ENCODE measurements at places on chromosomes 11 and 22.

- DNase-seq, result no peak
These were observed 14.7 kb downstream of the SULT4A1 start for GRCh38 chr22:43847376-43848289.

GRCh38 chr22:23182309-23183060 lies 2.2 kb downstream of the BCR start:
- DNase-seq, result peak; percentile 35

DNA sequence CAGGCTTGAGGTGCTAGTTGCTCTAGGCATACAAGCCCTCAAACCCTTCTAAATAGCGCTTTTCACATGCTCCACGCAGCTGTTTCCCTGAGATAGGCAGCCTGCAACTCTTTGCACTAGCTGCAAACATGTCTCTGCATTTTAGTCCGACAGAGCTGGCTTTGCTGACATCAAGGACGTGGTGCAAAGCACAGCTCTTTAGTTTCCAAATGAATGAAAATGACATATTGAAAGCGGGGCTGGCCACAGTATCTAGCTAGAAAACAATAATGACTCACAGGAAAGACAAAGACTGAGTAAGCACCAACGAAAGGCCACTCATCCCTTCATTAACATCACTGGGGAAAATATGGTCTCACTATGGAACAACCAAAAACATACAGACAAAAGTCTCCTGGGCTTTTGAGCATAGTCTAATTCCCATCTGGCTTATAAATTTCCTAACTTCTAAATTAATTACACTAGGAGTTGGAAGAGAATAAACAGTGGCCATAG lies 15.3 kb upstream of the ZC3H12C start:
- no peak for DNase-seq

DNA sequence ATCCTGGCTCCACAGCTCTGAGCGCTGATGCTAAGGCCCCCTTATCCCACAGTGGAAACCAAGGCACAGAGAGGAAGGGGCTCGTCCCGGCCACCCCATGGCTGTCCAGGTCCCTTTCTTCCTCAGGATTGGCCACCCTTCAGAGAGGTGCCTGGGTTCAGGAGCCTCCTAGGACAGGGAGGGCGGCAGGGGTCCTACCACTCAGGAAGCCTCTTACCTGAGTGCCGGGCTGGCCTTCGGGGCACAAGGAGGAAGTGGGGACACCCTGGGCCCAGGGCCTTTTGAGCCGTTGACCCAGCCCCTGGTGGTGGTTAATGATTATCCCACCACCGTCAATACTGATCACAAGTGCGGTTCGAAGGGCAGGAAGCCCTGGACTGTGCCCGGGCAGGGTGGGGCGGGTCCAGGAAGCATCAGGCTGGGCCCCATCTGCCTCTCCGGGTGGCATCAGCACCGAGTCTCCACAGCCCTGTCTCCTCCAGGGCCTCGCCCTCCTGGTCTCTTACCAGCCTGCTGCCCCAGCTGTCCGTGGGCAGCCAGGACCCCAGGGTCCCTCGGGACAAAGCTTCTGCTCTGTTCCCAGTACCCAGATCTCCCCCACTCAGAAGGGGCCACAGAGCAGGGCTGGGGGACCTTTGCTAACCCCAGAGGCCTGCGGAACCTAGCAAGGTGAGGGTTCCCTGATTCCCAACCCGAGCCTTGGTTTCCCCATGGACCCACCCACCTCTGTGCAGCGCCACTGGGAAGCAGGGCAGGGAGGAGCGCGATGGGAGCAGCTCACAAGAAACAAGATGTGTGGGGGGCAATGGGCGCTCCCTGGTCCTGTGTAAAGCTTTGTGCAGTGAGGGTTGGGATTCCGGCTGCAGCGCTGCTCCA lies 15.0 kb upstream of the EHD1 start:
- DNase-seq, result no peak

- no peak for DNase-seq
These were observed 576 bp downstream of the TMEM258 start for GRCh38 chr11:61791737-61792309.

DNA sequence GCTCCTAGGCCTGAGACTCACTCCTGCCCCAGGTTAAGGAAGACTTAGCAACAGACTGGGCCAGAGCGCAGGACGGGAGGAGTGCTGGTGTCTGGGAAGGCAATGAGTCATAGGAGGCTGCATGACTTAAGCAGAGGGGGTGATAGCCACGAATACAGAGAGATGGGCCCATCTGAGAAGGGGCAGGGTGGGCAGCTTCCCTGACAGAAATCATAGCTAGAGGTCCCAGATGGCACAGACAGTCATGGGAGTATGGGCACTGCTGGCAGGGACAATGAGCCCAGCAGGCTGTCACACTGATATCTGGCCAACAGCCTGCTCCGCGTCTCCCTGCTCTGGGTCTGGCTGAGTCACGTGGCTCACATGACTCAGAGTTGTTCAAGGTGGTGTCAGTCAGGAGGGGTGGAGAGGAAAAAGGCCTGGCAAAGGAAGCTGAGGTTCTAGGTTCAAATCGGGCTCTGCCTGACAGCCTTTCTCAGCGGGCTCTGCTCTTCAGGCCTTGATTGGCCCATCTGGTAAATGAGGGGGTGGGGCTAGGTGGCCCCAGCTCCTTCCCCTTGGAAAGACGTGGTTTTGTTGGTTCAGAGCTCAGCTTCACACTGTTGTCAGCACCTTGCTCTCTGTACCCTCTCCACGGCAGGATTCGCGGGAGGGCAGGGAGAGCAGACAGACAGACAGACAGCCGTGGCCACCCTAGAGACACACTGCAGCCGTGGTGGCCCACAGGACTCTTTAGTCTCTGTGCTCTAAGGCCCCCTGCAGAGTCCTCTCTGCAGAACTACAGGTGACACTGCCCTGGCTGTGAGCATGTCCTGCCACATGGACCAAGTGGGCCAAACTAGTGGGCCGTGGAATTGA lies 47.8 kb downstream of the DBX1 start:
- no peak for DNase-seq

DNA sequence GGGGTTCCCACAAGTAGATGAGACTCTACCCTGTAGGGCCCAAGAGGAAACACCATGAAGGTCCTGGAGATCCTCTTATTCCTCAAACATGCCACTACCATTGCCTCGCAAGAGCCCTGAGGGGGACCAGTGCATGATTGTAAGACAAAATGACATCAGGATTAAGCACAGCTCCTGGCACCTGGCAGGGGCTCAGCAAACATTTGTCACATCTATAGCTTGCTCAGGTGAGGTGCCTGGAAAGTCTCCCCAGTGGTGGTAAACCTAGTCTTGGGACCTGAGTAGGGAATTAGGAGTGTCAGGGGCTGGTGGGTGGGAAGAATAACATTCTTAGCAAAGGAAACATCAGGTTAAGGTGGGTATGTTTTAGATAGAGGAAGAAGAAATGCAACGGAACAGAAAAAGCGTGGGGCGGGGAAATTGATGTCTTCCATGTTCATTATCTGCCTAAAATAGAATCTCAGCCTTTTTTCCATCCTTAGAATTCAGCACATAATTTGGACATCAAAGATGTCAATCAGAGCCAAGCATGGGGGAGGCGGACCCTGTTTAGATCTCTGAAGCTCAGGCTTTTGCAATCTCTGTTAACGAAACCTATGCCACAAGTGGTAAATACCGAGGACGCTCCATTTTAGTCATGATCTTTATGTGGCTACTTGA lies 924 bp downstream of the YPEL1 start:
- no peak for DNase-seq

DNA sequence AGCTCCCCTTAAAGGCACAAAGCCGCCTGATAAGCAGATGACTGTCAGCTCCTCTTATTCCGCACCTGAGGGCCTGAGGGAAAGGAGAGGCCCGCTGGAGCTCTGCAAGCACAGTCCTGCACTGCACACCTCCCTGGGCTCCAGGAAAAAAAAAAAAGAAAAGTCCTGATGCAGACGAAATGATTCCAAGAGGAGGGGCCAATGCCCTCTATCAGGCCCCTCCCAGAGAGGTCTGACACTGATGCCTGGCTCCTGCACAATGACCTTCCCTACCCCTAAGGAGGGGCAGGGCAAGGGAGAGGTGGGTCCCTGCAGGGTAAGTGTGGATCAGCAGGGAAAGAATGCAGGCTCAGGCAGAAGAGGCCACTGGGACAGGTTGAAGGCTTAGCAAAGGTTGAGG lies 572.7 kb downstream of the SOX6 start:
- no peak for DNase-seq

DNA sequence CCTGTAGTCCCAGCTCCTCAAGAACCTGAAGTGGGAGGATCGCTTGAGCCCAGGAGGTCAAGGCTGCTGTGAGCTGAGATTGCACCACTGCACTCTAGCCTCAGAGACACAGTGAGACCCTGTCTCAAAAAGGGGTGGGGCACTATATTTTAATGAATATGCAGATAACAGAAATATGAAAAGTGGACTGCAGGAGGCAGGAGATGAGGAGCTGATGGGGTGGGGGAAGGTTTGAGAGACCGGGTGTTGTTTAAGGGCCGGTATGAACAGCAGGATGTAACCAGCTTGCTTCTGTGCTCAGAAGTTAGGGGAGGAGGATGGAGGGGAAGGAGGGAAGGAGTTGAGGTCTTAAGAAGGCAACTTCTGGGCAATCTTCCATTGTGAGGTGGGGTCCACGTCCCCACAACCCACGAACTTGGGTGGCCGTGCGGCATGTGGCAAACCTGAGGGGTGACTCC lies 1.3 kb upstream of the B4GALNT4 start:
- DNase-seq, result no peak

DNA sequence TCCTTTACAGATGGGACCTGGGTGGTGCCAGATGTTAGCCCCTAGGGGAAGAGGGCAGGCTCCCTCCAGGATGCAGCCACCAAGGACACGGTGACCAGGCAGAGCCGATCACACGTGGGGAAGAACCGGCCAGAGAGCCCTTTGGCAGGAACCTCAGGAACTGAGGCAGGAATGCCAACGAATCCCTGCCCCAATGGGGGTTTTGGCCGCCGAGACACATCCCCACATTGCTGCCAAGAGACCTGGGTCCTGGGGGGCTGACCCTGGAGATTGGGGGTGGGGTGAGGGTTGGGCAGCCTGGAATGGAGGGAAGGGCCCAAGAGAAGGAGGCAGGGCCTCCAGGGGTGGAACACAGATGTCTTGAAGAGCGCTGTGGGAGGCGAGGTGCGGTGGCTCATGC lies 28.7 kb upstream of the LMO1 start:
- no peak for DNase-seq

- no peak for DNase-seq
These were observed 6.1 kb upstream of the RFPL2 start for GRCh38 chr22:32211011-32211410.

- no peak for DNase-seq
These were observed 28.8 kb upstream of the EXPH5 start for GRCh38 chr11:108622341-108622740.

DNA sequence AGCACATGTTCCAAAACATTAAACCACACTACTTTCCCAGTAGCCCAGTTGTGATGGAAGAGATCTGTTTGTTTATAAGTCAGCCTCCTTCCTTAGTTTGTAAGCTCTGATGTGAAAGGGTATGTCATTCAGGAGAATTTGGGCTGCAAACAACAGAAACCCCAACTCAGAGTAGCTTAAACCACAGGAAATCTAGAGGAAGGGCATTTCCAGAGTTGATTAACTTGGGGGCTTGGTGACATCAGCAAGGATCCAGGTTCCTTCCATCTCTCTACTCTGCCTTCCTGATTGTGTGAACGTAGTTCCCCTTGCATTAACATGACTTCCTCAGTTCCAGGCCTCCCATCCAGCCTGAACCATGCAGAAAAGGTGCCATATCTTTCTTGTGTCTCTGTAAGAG lies 6.5 kb upstream of the FJX1 start:
- DNase-seq, result no peak

GRCh38 chr11:81987829-81988472 lies 745.7 kb downstream of the FAM181B start:
- DNase-seq, result no peak

DNA sequence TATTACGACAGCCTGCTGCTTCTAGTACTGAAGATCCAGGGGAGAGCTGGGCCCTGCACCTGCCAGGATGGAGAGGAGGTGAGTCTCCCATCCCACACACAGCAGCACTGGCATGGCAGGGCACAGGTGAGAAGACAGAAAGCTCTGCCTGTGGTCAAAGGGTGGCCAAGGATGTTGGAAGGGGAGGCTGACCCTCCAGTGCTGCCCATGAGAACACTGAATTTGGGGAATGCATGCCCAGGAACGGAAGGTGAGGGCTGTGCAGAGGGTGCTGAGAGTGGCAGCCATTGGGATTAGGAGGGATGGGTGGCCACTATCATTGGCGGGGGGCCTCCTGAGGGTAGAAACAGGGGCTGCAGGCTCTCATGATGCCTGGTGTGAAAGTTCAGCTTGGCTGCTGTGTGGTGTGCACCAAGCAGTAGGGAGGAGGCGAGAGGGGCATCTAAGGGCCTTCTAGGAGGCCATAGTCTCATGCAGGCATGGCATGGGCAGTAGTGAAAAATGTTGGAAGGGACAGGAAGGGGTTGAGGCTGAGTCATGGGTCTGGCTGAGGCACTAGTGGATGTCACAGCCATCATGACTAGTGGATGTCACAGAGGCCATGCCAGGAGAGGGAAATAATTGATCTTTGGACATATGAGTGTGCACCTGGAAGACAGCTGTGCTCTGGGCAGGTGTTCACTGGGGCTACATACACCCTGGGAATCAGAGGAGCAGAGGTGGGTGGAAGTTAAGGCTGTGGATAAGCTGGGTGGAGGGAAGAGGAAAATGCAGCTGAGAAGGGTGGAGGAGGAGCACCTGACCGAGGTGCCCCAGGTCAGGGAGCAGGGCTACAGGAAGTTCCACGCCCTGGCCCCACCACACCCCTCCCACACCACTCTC lies 2.5 kb upstream of the LRRC74B start:
- no peak for DNase-seq

DNA sequence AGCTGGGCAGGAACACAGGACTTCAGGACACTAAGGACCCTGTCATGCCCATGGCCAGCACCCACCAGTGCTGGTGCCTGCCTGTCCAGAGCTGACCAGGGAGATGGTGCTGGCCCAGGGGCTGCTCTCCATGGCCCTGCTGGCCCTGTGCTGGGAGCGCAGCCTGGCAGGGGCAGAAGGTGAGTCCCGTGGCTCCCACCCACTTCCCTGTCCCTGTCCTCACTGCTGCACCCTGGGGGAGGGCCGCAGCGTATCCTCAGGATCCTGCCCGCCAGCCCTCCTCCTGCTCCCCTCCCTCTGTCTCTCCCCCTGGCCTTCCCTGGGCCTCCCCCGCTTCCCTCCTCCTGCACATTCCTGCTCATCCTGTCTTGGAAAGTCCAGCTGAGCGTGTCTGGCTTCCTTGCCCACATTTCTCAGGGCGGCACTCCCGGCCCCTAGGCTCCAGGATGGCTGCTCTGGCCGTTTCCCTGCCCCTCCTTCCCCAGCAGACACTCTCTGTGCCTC lies 8.7 kb downstream of the CSF2RB start:
- DNase-seq, result no peak

GRCh38 chr22:36293606-36294292 lies 40.8 kb downstream of the APOL1 start:
- no peak for DNase-seq
